WERI-Rb-1 (cell line): ENCODE measurements at places on chromosomes 5 and 9.
A peak's percentile ranks its signal among the peaks of the same experiment; 100 is the strongest.

DNA sequence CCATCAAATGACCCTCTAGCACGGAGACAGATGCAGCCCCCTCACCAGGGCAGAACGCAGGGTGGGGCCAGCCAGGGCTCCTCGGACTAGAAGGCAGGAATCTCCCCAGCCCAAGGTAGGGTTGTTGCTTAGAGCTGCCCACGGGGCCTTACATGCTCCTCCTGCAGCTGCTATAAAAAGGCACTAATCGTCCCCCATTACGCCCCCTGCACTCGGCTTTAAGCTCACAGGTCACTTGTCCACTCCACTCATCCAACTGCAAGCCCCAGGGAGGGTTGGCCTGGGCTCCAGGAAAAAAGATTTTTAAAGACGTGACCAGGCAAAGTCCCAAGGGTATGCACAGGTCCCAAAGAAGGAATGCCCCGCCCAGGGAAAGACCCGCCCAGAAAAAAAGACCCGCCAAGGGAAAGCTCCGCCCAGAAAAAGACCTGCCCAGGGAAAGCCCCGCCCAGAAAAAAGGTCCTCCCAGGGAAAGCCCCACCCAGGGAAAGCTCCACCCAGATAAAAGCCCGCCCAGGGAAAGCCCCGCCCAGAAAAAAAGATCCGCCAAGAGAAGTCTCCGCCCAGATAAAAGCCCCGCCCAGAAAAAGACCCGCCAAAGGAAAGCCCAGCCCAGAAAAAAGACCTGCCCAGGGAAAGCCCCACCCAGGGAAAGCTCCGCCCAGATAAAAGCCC is 11.1 kb downstream of the GRIN1 start:
- no peak for DNase-seq

- DNase-seq: no peak
Observed at GRCh38 chr5:113487416-113487780, 855 bp downstream of the MCC start.

- DNase-seq: peak; percentile 69
Observed at GRCh38 chr9:77457916-77458592, 190.1 kb downstream of the GNA14 start.

GRCh38 chr9:135584934-135585333 is 23.4 kb downstream of the PAEP start:
- no peak for DNase-seq

GRCh38 chr5:175337680-175338079 is 106.3 kb downstream of the DRD1 start:
- DNase-seq: no peak

DNA sequence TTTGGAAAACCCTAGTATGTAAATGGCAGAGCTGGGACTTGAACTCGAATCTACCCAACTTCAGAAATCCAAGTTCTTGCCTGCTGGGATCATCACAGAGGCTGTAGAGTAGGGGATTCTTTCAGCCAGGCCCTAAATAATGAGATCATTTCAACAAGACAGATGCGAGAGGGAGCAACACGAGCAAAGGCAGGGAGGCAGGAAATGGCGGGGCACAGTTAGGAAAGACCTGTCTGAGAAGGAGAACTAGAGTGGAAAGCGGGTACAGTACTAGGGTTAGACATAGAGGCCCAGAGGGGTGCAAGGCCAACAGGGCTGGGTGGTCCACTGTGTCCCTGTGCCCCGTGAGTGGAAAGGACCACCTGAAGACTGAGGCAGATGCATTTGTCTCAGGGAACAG is 46.1 kb downstream of the MVB12B start:
- no peak for DNase-seq

- DNase-seq: no peak
Observed at GRCh38 chr5:100566382-100567141, 31.4 kb downstream of the FAM174A start.

DNA sequence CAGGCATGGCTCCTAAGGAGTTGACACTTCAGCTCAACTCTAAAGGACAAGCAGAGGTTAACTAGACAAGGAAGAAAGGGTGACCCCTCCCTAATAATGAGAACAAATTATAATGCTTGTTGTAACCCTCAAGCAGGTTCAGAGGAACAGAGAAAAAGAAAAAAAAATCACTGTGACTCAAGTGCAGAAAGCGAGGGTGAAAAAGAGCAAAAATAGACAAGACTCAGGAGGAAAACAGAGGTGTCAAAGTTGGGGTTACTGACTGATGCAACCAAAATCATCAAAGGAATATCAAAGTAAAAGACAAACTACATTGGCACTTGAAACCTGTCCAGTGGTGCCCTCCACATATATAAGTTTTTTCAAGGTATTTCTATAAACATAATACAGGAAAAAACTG is 28.4 kb downstream of the FBXW11 start:
- no peak for DNase-seq

- no peak for DNase-seq
Observed at GRCh38 chr5:33675958-33676464, 215.8 kb downstream of the ADAMTS12 start.

DNA sequence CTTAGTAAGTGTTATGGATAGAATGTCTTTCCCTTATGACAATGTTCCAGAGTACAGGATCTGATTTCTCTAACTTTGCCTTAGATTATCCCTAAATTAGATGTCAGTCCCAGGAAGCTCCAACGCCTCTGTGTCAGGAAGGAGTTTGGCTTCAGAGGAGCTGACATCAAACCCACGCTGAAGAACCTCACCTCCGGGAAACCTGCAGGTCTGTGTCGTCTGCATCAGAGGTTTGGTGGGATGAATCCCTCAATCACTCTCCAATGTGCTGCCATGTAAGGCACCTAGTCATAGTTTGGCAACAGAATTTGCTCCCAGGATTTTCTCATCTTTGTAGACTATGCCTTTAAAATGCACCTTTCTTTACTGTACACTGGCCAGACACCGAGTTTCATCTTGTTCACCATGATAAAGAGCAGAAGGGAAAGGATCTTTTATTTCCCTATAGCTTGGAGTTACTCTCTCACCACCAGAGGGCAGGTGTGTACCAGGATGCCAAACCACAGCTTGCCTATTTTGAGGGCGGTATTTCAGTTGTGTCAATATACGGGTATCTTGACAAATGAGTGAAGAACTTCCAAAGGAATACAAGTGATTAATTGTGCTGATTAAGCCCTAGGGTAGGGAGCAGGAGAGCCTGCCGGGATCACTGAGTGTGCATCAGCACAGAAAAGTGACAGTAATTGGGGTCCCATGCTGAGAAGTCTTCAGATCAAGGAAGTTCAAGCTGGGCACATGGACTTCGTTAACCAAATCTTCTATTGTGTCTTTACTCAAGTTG is 23.4 kb downstream of the MINAR2 start:
- DNase-seq: peak; percentile 62

- no peak for DNase-seq
Observed at GRCh38 chr5:89871906-89872305, 537.6 kb downstream of the CETN3 start.

DNA sequence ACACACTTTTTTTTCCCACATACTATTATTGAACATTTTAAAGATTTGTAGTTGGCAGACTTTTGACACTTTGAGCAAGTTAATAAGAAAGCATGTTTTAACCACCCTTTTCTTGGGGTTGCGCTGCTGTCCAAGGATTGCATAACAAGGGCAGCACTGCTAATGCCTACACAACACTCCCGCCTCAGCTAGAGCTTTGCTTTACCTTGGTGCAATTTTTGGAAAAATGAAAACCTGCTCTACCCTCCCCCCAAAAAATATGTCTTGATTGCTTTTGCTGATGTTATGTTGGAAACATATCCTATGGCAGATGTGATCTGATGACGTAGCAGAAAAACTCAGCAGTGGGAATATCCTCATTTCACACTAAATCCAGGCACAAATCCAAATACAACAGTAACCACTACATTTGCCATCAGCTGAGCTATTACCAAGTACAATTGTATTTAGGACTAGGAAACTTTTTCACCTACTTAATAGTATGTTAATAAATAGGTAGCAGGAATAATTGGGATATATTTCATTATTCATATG is 51.5 kb downstream of the UBE2R2 start:
- DNase-seq: no peak

DNA sequence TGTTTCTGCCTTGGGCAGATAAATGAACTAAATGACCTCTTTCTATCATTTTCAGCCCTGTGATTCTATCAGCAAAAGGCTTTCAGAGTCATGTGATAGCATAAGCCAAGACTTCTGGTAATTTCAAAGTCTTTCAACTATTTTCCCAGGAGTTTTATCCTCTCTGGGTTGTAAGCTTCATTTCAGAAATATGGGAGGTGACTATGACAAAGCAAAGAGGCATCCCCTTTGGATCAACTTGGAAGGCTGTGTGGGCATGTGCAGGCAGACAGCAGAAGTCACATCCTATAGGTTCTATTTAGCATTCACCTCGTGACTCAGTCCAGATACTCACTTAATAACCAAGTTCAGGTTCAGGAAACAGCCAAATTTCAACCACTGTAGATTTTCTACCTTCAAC is 149.0 kb upstream of the FST start:
- no peak for DNase-seq

DNA sequence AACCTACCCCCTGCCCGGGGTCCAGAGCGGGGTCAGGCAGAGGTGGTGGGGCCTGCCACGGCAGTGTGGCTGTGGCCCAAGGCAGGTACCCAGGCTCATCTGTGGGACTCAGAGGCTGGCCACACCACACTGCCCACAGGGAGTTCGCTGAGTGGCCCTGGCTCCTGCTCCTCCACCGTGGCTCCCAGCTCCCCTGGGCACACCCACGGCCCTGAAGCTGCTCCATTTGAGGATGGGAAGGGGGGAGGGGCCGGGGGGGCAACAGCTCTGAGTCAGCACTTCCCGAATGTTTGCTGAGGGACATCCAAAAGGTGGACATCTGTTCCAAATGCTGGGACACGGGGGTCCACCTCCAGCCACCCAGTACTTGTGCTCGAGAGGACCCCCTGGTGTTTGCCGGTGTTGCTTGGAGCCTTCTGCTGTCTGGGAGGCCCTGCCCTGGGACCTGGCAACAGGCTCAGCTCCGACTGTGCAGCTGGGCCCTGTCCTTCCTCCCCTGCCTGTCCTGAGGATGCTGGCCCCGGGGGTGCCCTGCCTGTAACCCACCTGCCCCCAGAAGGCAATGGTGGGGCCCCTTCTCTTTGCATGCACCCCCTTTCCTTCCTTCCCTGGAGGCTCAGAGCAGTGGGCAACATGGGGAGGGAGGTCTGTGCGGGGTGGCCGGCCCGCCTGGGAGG is 2.5 kb upstream of the NRARP start:
- peak; percentile 63 for DNase-seq

- no peak for DNase-seq
Observed at GRCh38 chr9:110828264-110828663, 159.7 kb downstream of the MUSK start.

DNA sequence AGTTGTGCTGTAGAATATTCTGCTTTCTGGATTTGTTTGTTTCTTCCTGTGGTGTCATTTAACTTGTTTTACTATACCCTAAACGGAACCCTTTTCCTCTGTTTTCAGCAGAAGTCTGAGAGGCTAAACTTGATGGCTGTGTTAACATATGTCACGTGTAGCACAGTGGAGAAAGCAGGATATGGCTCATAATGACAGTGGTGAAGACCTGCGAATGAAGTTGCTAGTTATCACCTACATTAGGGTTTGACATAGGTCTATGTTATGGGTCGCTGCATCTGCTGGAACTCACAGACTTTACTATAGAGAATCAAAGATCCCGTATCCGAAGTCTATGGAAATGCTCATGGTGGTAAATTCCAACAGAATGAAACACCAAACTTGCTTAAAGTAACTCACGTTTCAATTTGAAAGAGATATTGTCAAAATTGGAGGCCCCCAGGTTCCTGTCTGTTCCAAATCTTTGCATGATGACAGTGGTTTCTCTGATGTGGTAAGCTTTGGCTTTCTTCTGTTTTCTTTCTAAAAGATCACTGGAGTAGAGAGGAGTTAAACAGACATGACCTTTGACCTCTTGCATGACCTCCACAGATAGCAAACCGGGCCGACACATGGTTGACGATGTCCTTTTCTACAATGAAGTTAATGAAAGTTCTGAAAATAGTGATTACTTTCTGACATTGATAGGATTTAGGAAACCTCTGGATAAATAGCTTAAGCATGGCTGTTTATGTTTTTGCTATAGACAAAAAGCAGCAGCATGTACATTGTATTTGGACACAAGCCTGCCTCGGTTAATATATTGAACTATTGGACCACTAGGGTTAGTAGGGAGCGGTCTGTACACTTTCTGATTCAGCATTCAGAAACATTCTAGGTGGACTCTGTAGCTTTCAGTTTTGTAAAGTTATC is 3.1 kb upstream of the CATSPER3 start:
- DNase-seq: no peak

DNA sequence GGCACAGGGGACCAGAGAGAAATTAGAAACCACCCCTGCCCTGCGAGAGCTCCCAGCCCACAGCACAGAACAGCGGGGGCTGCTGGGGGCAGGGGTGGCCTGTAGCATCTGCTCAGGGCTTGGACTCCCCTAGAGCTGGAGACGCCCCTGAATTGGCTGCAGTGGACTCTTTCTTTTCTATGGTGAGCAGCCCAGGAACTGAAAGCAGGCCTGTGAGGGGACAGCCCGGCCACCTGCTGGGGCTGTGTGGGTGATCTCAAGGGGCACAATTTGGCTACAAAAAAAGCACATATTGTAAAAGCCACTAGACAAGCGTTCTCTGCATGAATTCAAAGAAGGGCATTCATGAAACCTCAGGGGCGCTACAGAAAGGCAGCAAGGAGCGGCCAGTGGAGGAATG is 57.5 kb upstream of the ICE1 start:
- DNase-seq: no peak

DNA sequence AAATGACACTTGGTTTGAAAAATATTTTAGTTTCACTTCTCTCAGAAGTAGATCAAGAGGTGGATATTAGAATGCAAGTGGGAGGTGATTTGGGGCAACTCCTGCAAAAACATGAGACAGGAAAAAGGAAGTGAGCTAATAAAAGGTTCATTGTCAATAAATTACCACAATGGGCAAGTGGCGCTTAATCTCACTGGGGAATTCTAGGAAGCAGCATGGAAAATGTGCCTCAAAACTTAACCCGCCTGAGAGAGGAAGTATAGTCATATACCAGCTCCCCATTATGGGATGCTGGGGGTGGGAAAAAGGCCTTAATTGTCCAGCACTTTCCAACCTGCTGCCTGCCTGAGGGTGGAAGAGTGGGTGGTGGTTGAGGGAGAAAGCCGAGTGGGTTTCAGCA is 204.1 kb downstream of the ELAVL2 start:
- DNase-seq: no peak

DNA sequence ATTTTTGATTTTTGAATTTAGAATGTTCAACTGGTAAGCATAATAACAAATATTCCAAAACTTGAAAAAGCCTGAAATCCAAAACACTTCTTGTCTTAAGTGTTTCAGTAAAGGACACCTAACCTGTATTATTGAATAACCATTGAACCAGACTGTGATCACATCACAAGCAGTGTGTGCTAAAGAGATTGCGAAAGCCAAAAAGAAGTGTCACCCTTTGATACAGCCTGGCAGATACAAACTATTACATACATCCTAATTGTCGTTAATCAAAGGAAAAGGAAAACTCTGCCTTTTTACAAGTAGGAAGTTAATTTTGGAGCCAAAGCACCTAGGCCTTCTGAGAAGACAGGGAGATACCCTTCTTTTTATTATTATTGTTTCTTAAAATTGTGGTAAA is 8.4 kb upstream of the FAM120AOS start:
- DNase-seq: no peak

- no peak for DNase-seq
Observed at GRCh38 chr9:109399258-109399767, 78.5 kb upstream of the EPB41L4B start.
